ACHN (cell line): ENCODE measurements at places on chromosomes 13 and 19.

GRCh38 chr19:49067554-49067953, 2.9 kb upstream of the NTF4 start:
- DNase-seq: no peak

DNA sequence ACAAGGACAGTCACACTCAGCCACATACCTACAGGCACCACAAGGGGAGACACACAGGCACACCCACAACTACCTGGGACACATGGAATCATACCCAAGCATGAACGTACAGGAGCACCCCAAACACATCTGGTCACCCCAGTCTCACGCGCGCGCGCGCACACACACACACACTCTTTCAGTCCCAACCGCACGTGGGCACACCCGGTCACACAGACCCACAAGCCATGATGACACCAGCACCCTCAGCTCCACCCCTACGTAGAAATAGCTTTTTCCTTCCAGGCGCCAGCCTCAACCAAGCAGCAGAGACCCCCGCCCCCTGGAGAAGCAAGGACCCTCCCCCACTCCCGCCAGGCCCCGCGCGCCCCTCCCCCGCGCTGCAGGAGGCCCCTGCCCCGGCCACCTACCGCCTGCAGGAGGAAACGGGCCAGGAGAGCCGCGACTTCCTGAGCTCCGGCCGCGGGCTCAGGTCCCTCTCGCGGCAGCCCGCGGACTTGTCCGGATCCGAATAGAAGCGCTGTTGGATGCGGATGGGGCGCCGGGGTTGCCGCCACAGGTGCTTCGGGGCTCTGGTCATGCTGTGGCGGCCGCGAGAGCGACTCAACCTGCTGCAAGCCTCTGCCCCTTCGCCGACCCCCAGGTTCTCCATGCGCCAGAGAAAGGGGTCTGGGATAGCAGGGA, 6.4 kb upstream of the PDE4C start:
- no peak for DNase-seq

DNA sequence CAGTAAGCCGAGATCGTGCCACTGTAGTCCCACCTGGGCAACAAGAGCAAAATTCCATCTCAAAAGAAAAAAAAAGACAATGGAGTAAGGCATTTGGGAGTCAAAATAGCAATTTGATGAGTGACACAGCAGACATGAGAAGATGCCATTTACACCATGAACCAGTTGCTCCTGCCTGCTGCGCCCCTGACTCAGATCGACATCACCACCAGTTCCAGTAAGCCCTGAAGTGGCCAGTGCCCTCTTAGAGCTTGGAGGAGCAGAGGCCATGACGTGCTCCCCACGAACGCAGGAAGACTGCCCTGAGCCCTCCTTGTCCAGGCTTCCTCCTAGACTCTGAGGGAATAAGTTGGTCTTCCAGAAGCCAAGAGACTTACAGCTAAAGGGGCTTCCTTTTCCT, 339.2 kb downstream of the MYO16 start:
- no peak for DNase-seq

- peak; percentile 39 for DNase-seq
Observed at GRCh38 chr13:94239135-94239534, 240.3 kb downstream of the DCT start.

DNA sequence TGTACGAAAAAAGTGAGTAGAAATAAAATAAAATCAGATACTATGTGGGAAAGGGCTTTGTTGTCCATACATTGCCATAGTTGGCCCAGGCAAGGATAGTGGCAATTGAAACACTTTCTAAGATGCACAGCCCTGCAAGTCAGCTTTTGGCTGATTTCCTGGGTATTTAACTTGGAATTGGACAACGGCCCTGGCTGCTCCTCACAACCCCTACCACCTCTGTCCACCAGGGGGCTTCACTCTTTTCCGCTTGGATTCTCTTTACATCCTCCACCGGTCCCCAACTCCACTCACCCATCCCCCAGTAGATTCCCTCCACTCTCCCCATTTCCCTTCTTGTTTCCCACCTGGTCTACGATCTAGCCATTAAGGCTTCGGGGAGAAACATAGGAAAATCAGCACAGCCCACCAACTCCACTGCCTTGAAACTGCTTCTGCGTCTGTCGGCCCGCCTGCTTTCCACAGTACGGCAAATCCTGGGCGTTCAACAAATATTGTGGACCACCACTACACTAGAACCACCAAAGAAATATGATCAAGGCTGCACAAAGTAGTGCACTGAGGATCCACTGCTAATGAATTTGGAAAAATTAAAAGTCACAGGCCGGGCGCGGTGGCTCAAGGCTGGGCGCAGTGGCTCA, 48.6 kb upstream of the GTF3A start:
- peak; percentile 64 for DNase-seq

- DNase-seq: no peak
Observed at GRCh38 chr13:62092536-62092935, 676.9 kb upstream of the PCDH20 start.

GRCh38 chr13:111117961-111118360, 2.9 kb downstream of the ARHGEF7 start:
- no peak for DNase-seq

DNA sequence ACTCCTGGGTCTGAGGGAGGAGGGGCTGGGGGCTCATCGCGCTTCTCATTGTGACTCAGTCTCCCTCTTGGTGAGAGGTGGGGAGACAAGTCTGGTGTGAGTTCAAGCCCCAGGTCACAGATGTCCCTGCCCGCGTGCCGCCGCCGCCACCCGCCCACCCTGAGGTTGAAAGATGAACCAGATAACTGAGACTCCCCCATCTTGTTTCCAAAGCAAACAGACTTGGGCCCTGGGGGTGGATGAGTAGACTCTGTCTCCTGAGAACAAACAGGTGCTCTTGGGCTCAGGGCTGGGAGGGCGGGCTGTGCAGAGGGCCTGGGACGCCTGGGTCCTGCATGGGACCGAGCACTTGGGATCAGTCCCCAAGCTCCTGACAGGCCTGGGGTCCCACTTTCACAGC, 567 bp downstream of the SBK2 start:
- no peak for DNase-seq

DNA sequence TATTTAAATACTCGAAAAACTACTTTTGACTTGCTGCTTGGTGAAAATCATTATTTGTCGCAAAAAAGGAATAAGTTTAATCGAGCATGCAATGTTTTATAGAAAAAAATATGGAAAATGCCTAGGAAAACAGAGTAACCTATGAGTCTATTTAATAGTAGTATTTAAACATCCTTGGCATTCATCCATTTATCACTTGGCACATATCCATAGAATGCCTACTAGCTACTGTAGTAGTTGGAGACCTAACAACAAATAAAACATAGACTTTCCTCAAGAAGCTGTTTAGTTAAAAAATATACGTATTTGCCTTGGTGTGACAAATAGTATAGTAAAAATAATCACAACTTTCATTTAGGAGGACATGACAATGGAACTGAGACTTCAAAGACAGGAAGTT, 302.1 kb downstream of the DIAPH3 start:
- DNase-seq: no peak

- no peak for DNase-seq
Observed at GRCh38 chr13:31094331-31095015, 67.2 kb downstream of the HSPH1 start.
